ENCODE measurements at places on chromosomes 2 and 18. TPM values are rescaled to one million over a fixed set of nuclear protein-coding genes. Genes with fewer than 3 reads are reported as not detected.

NFU1 gene
- total RNA-seq, result 18.5 TPM

GPBAR1 gene
- 1.8 TPM for total RNA-seq

SPDYA gene
- total RNA-seq, result 12.7 TPM

ANKRD44 gene
- total RNA-seq, result 186 TPM

ABCB11 gene
- not detected for total RNA-seq

SP110 gene
- 59.4 TPM for total RNA-seq

GRCh38 chr18:29501952-29502351 is 1325.0 kb upstream of the CDH2 start:
- H3K4me3 ChIP-seq, result no peak overlapping the region
- no peaks in the 10 kb centered on the region for H3K4me1 ChIP-seq
- H3K27me3 ChIP-seq, result no peaks in the 10 kb centered on the region
- no peak for DNase-seq

DNA sequence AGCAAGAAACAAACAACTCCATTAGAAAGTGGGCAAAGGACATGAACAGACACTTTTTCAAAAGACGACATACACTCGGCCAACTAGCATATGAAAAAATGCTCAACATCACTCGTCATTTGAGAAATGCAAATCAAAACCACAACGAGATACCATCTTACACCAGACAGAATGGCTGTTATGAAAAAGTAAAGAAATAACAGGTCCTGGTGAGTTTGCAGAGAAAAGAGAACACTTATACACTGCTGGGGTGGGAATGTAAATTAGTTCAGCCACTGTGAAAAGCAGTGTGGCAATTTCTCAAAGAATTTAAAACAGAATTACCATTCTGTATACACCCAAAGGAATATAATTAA is 130.5 kb downstream of the PLCL1 start:
- H3K4me1 ChIP-seq, result no peaks in the 10 kb centered on the region
- H3K27ac ChIP-seq, result no peak overlapping the region
- DNase-seq, result no peak
- H3K36me3 ChIP-seq, result no peaks in the 10 kb centered on the region

GRCh38 chr2:20549691-20550348 is 101.1 kb downstream of the HS1BP3 start:
- H3K4me1 ChIP-seq, result no peaks in the 10 kb centered on the region
- DNase-seq, result no peak
- no peaks in the 10 kb centered on the region for H3K36me3 ChIP-seq
- no peak overlapping the region for H3K27ac ChIP-seq

DNA sequence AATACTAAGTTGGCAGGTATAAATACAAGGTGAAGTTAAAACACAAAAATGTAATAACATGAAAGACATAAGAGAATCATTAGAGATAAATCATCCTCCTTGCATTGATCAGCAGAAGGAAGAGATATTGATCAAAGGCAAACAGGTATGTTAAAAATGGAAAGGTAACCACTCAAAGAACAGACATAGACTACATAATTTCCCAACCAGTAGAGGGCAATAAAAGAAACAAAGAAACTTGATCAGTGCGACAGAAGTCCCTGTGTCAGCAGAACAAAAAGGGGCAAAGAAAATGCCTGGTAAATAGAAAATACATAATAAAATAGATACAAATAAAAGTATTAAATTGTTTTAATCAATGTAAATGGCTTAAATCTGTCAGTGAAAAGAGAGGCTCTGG is 53.6 kb downstream of the FAM228A start:
- no peak for DNase-seq
- H3K27me3 ChIP-seq, result no peaks in the 10 kb centered on the region
- no peak overlapping the region for H3K4me3 ChIP-seq
- no peak overlapping the region for H3K27ac ChIP-seq

- H3K27me3 ChIP-seq, result no peaks in the 10 kb centered on the region
- no peak overlapping the region for H3K4me3 ChIP-seq
- H3K4me1 ChIP-seq, result no peaks in the 10 kb centered on the region
- DNase-seq, result no peak
- H3K27ac ChIP-seq, result no peak overlapping the region
- H3K36me3 ChIP-seq, result no peaks in the 10 kb centered on the region
Measured at GRCh38 chr2:142724186-142724585, 153.3 kb upstream of the KYNU start.

GRCh38 chr18:59323931-59324622 is 5.6 kb upstream of the CPLX4 start:
- no peak overlapping the region for H3K4me3 ChIP-seq
- no peak overlapping the region for H3K27ac ChIP-seq
- no peaks in the 10 kb centered on the region for H3K27me3 ChIP-seq
- no peak for DNase-seq

DNA sequence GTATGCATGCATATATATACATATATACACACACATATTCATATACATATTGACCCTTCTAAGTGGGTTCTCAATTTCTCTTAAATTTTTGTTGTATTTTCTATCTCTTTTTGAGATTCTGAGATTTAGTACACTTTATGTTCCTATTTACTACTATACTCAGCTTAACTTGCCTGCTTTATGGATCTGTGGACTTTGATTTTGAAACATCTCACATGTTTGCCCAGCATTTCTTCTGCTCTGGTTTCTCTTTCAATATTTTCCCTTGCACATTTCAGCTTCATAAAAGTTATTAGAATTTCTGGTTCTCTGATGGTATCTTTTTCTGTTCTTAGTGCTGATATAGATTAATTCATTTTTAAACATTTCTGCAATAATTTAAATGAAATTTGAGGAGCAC is 380.6 kb downstream of the SPAG16 start:
- H3K27ac ChIP-seq, result no peak overlapping the region
- H3K4me3 ChIP-seq, result no peak overlapping the region
- no peaks in the 10 kb centered on the region for H3K4me1 ChIP-seq

- DNase-seq, result no peak
- no peaks in the 10 kb centered on the region for H3K27me3 ChIP-seq
- H3K36me3 ChIP-seq, result no peaks in the 10 kb centered on the region
- H3K4me1 ChIP-seq, result no peaks in the 10 kb centered on the region
- no peak overlapping the region for H3K27ac ChIP-seq
Measured at GRCh38 chr18:59249199-59249774, 24.0 kb downstream of the RAX start.

DNA sequence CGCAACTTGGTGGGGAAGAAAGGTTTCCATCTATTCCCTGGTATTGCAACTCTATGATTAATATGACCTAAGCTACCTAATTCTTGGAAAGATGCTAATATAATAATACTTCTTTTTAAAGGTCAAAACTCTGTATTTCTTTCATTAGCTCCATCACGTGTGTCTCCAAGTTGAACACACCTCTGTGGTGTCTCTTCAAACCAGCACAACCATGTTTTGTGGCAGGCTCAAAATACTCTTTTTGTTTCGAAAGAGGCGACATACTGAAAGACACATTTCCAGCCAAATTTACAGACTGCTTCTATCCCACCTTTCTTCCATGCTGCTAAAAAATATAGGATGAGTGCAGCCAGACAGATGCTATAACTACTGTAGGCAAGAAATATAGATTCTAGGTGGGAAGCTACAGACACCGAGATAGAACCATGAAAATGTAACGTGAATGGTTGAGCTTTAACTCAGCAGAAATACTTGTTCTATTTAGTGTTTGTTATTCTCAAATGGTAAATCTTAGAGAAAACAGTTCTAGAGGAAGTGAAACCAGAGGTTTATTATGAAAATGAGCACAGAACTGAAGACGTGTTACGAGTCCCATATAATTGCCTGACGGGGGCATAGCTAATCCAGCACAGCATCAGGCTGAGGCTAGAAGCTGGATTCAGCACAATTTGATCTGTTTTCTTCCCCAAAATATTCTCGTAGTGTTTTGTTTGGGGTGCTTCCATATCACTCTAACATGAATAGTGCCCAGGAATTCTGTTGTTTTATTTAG is 991.5 kb upstream of the FANCL start:
- H3K4me1 ChIP-seq, result no peaks in the 10 kb centered on the region
- H3K36me3 ChIP-seq, result no peaks in the 10 kb centered on the region
- no peak overlapping the region for H3K4me3 ChIP-seq
- no peaks in the 10 kb centered on the region for H3K27me3 ChIP-seq
- H3K27ac ChIP-seq, result no peak overlapping the region

DNA sequence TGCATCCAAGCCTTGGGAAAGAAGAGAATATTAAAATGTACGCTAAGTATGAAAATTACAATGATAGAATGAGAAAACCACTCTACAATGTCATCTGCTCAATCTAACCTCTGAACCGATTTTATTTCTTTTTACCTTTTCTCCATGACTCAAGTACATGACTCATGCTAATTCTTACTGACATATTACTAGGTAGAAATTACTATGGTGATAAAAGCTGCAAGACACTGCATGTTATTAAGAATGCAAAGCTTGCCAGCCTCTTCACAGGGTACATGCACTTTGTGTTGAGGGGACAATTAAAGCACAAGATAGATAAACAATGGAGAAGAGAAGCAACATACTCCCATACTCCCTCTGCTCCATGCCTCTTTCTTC is 20.7 kb downstream of the SFT2D3 start:
- H3K4me3 ChIP-seq, result no peak overlapping the region
- no peaks in the 10 kb centered on the region for H3K27me3 ChIP-seq
- H3K4me1 ChIP-seq, result no peaks in the 10 kb centered on the region

- H3K4me1 ChIP-seq, result no peaks in the 10 kb centered on the region
- no peak for DNase-seq
- H3K4me3 ChIP-seq, result no peak overlapping the region
- H3K27me3 ChIP-seq, result no peaks in the 10 kb centered on the region
Measured at GRCh38 chr18:54147439-54147838, 77.0 kb downstream of the MBD2 start.

GRCh38 chr2:242011516-242011915 is 142.0 kb downstream of the RTP5 start:
- no peaks in the 10 kb centered on the region for H3K4me1 ChIP-seq
- no peaks in the 10 kb centered on the region for H3K36me3 ChIP-seq
- no peak for DNase-seq
- H3K27ac ChIP-seq, result no peak overlapping the region
- H3K4me3 ChIP-seq, result no peak overlapping the region

GRCh38 chr18:59885579-59886163 is 14.1 kb upstream of the PMAIP1 start:
- H3K27me3 ChIP-seq, result no peaks in the 10 kb centered on the region
- peak overlapping the region; percentile 3 for H3K27ac ChIP-seq
- no peaks in the 10 kb centered on the region for H3K36me3 ChIP-seq
- H3K4me1 ChIP-seq, result peaks cover 21% of the 10 kb centered on the region
- DNase-seq, result no peak
- H3K4me3 ChIP-seq, result no peak overlapping the region

- H3K4me1 ChIP-seq, result no peaks in the 10 kb centered on the region
- no peak for DNase-seq
- peaks cover under 1% of the 10 kb centered on the region for H3K27me3 ChIP-seq
- H3K27ac ChIP-seq, result no peak overlapping the region
Measured at GRCh38 chr2:105405291-105405690, 6.4 kb upstream of the FHL2 start.

GRCh38 chr2:68196120-68196716 is 38.5 kb downstream of the PNO1 start:
- H3K4me1 ChIP-seq, result no peaks in the 10 kb centered on the region
- H3K36me3 ChIP-seq, result no peaks in the 10 kb centered on the region
- no peak overlapping the region for H3K27ac ChIP-seq
- peak; percentile 35 for DNase-seq

- H3K27me3 ChIP-seq, result no peaks in the 10 kb centered on the region
- no peak overlapping the region for H3K4me3 ChIP-seq
- H3K27ac ChIP-seq, result no peak overlapping the region
- peaks cover 23% of the 10 kb centered on the region for H3K4me1 ChIP-seq
- no peaks in the 10 kb centered on the region for H3K36me3 ChIP-seq
Measured at GRCh38 chr2:12296915-12297314, 419.8 kb upstream of the TRIB2 start.

GRCh38 chr2:154696810-154697417 is 1.6 kb upstream of the KCNJ3 start:
- no peaks in the 10 kb centered on the region for H3K4me1 ChIP-seq
- H3K27ac ChIP-seq, result no peak overlapping the region
- no peaks in the 10 kb centered on the region for H3K36me3 ChIP-seq
- H3K4me3 ChIP-seq, result no peak overlapping the region

GRCh38 chr2:195824478-195824877 is 167.5 kb downstream of the SLC39A10 start:
- H3K4me3 ChIP-seq, result no peak overlapping the region
- H3K27me3 ChIP-seq, result no peaks in the 10 kb centered on the region
- H3K4me1 ChIP-seq, result no peaks in the 10 kb centered on the region
- H3K27ac ChIP-seq, result no peak overlapping the region
- no peaks in the 10 kb centered on the region for H3K36me3 ChIP-seq
- DNase-seq, result no peak

GRCh38 chr18:62027914-62028520 is 135.2 kb upstream of the RNF152 start:
- H3K27me3 ChIP-seq, result no peaks in the 10 kb centered on the region
- DNase-seq, result no peak
- H3K4me3 ChIP-seq, result no peak overlapping the region
- no peaks in the 10 kb centered on the region for H3K4me1 ChIP-seq
- H3K27ac ChIP-seq, result no peak overlapping the region
- no peaks in the 10 kb centered on the region for H3K36me3 ChIP-seq

DNA sequence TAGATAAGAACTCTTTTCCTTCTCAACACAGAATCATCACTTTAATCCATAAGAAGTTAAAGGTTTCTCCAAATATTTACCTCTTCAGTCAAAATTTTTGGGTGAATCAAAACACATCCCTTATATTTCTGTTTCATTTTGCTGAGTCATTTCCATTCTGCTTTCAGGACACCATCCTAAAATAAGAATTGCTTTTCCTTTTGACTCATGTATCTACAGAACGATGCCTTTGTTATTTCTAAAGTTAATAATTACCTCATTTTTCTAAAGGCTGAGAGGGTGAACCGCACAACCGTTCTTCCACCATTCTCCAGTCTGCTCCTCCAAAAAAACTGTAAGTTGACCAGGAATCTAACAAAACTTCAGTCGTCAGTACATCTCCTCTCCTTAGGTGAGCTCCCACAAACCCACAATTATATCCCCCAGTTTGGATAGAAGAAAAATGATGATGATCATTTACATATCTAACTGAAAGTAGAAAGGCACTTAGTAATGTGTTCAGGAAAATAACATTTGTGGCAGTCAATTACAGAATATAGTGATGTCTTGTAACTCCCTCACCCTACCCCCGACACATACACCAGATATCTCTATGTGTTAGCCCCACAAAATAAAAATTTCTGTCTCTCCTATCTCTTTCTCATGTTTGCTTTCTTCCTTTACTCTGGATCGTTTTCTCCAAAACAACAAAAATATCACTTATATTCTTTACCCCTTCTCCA is 162.5 kb downstream of the RAD51AP2 start:
- H3K4me3 ChIP-seq, result no peak overlapping the region
- H3K27ac ChIP-seq, result no peak overlapping the region
- H3K4me1 ChIP-seq, result no peaks in the 10 kb centered on the region
- H3K27me3 ChIP-seq, result no peaks in the 10 kb centered on the region
- H3K36me3 ChIP-seq, result no peaks in the 10 kb centered on the region
- no peak for DNase-seq

DNA sequence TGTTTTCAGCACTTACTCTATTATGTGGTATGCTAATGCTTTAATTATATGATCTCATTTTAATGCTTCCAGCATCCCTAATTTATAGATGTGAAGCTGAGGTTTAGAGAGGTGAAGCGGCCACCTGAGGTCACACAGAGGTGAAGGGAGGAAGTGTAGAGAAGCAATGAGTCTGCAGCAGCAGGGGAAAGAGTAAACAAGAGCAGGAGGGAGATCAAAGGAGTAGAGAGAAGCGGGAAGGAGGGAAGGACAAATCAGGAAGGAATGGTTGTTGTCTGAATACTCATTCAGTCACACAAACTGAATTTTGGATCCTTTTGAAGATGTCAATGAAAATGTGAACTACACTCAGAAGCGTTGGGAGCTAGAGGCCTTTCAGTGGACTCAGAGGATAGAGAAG is 130.0 kb downstream of the CPS1 start:
- no peak overlapping the region for H3K4me3 ChIP-seq
- DNase-seq, result no peak
- H3K27ac ChIP-seq, result no peak overlapping the region
- H3K27me3 ChIP-seq, result no peaks in the 10 kb centered on the region
